ENCODE measurements at places on chromosomes 4 and X.

- DNase-seq = no peak
Measured at GRCh38 chr4:62644372-62644771, 1444.2 kb downstream of the ADGRL3 start.

DNA sequence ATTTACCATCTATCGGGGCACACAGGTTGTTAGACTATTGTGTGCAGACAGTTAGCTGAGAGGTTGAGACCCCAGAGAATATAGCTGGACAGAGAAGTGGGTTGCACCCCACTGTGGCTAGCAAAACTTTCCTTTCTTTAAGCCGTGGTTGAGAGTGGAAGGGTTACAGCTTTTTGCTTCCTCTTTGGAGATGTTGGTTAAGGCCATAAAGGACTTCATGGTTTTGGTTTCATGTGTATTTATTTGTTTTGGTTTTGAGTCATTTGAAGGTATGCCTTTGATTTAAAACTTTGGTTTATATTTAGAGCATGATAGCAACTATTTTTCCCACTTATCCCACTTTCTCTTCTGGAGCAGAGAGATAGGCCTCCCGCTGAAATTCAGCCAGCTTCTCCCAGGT lies 274.3 kb upstream of the IL1RAPL1 start:
- DNase-seq = no peak

DNA sequence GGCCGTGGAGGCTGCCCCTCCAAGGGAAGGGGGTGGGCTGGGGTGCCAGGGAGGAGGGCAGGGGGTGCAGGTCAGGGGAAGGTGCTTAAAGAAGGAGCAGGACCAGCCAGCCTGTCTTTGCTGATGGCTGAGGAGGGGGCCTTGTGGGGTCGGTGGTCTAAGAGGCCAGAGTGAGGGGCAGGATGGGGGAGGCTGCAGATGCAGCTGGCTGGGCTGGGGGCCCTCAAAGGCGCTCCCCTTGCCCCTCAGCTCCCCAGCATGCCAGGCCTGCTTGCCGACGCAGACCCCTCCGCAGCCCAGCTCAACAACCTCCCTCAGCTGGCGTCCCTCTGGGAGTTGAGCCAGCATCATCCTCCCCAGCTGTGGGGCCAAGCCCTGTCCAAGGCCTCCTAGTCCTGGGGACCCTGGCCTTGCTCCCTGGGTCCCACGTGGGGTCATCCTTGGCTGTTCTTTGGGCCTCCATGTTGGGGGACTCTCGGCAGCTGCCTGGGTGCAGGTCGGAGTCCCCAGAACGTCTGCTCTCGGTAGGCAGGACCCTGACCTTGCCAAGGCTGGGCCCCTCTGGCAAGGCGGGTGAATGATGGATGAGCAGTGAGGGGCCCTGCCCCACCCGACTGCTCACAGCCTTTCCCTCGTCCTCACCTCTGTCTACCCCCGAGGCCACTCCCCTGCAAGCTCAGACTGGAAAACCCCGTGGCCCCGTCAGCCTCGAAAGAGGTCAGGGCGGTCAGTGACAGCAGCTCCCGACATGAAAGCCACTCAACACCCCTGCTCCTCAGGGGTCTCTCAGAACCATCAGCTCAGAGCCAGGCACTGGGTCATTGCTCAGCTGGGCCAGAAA lies 119.4 kb downstream of the FAM53A start:
- no peak for DNase-seq

DNA sequence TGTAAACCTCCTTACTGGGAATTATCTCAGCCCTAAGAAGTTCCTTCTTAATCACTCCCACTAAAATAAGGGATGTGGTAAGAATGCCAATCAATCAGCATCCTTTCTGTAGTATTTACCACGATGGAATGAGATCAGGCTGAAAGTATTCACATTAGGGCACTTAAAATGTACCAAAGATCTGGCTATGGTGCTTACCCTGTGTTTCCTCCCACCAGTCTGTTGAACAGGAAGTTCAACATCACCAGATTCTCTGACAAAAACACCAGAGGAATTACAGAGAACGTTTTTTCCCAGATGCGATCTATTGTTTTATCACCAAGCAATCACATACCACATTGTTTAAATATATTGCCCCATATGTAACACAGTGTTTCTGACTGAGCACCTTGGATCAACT lies 2.1 kb upstream of the CLCN3 start:
- DNase-seq = no peak

GRCh38 chrX:154398668-154399526 lies 720 bp downstream of the RPL10 start:
- DNase-seq = peak; percentile 61

DNA sequence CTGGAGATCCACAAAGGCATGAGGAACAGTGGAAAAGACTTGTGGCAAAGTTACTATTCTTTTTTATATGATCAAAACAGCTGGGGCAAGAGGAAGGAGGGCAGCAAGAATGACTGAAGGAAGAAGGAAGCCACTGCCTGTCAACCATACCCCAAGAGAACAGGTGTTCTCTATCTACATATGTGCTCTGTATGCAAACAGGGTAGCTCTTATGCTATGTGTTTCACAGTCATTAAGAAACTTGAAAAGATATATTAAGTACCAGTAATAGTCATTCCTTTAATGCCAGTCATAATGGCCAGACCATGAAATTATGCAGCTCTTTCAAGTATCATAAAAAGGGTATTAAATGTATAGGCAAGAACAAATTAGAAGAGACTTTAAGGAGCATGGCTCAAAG lies 363.9 kb downstream of the KLHL13 start:
- DNase-seq = no peak

DNA sequence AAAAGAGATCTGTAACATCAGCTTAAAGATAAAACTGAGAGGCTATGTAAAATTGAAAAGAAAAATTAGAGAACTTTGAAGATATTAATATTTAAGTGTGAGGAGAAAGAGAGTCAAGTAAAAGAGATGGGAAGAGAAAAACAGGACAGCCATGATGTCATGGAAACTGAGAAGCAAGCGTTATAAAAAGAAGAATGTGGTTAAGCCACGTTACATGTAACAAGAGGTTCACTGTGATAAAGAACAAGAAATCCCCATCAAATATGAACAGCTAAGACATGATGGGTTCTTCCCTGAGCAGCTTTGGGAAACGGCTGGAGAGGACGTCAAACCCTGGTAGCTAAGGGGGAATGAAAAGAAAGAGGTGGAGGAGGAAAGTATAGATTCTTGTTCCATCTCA lies 1269.3 kb upstream of the TENM3 start:
- DNase-seq = no peak

DNA sequence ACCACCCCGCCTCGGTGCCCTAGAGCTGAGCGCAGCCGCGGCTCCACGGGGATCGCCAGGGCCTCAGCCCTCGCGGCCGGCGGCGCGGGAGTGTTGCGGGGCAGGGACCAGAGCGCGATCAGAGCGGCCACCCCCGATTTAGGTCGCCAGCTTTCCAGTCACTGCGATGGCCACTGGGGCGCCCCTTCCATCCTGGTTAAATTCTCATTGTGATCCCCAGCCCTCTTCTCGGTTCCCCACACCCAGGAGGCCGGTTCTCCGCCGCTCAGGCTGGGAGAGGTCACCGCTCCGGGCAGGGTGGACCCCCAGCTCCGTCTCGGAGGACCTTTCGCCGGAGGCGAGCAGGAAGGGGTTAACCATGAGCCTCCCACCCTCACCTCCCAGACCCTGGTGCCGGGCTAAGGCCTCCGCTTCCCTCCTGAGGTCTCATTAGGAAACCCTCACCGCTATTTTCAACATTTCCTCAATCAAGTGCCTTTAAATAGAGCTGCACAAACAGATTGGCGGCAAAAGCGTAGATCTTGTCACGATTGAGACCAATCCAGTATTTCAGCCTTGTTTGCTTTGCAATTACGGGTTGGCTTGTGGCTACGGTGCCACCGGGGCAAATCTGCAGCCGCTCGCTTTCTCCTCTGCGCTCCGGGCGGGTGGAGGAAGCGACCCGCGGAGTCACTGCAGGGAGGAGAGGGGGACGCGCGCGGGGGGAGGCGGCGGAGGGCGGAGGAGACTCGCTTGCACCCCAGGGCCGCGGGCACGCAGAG lies 8.3 kb upstream of the HAND2 start:
- no peak for DNase-seq

- no peak for DNase-seq
Measured at GRCh38 chr4:8140915-8141314, 17.7 kb downstream of the ABLIM2 start.

DNA sequence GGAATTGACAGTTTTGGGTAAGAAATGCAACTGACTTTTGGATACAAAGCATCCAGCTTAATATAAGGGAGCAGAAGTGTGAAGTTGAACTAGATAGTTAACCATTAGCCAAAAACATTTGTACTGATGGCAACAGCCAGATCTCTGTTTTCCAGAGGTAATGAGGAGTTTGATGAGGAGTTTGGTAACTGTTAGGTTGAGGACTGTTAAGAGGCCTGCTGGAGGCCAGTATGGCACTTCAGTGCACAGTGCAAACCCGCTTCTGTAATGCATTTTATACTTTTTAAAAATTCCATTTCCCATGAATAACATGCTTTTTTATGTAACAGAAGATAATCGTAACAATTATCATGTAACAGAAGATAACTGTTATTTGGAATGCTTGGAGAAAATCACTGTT lies 30.0 kb downstream of the CDKL5 start:
- DNase-seq = no peak

DNA sequence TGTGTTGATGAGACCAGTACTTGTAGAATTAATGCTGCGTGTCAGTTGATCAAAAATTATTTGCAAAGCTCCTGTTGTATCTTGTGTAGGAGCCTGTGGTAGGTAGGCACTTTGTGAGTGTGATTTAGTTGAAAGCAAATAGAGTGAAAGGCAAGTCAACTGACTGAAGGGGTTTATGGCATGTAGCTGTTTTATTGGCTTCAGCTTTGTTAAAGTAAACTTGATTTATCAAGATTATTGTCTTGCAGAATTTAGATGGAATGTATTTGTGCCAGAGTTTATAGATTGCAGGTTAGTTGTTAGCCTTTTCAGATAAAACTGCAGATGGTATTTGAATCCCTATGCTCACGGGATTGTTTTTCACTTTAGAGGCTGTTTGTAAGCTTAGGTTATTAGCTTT lies 128.0 kb downstream of the FRAS1 start:
- DNase-seq = no peak

DNA sequence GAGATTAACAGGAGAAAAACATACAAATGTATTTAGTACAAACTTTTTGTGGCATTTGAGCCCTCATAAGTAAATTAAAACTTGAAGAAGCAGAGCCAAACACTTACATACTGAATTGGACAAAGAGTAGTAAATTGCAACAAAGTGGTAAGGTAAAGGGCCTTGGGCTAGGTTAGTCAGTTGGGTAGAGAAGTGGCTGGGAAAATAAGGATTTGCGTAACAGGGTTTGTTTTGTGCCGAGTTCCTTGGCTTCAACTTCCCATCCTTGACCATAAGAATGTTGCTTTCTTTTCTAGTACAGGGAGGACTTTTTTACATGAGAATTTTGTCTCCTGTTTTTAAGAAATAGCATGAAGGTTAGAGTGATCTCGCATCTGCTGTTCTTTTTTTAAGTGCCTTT lies 33.3 kb upstream of the DSPP start:
- DNase-seq = no peak

GRCh38 chr4:3321295-3321889 lies 28.6 kb downstream of the RGS12 start:
- no peak for DNase-seq
